Activated CD4-positive, alpha-beta memory T cell treated with anti-CD3 and anti-CD28 coated beads for 36 hours (primary cell): ENCODE measurements at places on chromosomes 3 and 15. TPM values are rescaled to one million over a fixed set of nuclear protein-coding genes. Genes with fewer than 3 reads are reported as not detected.

Gene ISLR2
- not detected for total RNA-seq

Gene UCN2
- not detected for total RNA-seq

Gene SLITRK3
- total RNA-seq, result not detected

Gene C2CD4B
- total RNA-seq, result 1.5 TPM

Gene CELF6
- total RNA-seq, result 0.19 TPM

Gene SH2D7
- not detected for total RNA-seq

Gene IL17RD
- 0.14 TPM for total RNA-seq

GRCh38 chr15:96181217-96181616 lies 149.3 kb upstream of the NR2F2 start:
- H3K36me3 ChIP-seq, result no peaks in the 10 kb centered on the region
- H3K27ac ChIP-seq, result no peak overlapping the region
- H3K4me1 ChIP-seq, result no peaks in the 10 kb centered on the region
- no peak for DNase-seq
- H3K27me3 ChIP-seq, result peaks cover 4% of the 10 kb centered on the region

DNA sequence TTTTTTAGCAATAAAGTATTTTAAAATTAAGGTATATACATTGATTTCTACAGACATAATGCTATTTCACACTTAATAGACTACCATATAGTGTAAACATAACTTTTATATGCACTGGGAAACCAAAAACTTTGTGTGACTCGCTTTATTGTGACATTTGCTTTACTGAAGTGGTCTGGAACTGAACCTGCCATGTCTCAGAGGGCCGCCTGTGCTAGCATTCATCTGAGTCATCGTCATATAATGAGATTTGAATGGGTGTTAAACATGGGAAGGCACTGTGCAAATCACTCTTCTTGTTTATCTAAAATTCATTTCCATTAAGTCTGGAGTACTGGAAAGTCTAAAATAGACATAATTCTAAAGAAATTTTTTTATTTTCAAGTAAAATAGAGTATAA lies 12.9 kb downstream of the EIF2AK4 start:
- H3K36me3 ChIP-seq, result peaks cover 39% of the 10 kb centered on the region
- peaks cover 3% of the 10 kb centered on the region for H3K4me1 ChIP-seq
- no peaks in the 10 kb centered on the region for H3K27me3 ChIP-seq
- DNase-seq, result no peak
- H3K4me3 ChIP-seq, result no peak overlapping the region
- no peak overlapping the region for H3K27ac ChIP-seq

DNA sequence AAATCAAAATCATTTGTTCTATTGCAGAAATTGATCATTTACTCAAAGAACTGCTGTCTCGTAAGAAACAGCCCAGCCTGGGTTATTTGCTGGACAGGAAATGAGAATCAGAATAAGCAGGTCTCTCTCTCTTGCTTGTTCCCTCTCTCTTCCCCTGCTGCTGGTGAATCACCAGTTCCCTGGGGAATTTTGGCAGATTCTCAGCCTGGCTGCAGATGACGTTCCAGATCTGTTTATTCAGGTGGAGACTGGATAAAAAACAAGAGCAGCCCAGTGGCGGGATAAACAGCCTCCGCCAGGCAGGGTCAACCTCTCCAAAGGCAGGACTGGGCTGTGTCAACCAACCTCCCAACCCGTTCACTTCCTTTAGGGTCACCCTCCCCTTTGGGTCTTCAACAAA lies 72.1 kb downstream of the LRIG1 start:
- H3K4me3 ChIP-seq, result no peak overlapping the region
- no peaks in the 10 kb centered on the region for H3K27me3 ChIP-seq
- peaks cover 57% of the 10 kb centered on the region for H3K4me1 ChIP-seq

- peaks cover 3% of the 10 kb centered on the region for H3K27me3 ChIP-seq
- H3K4me3 ChIP-seq, result no peak overlapping the region
- H3K36me3 ChIP-seq, result no peaks in the 10 kb centered on the region
- DNase-seq, result no peak
Observed at GRCh38 chr3:23747841-23748240, 57.9 kb upstream of the UBE2E1 start.

DNA sequence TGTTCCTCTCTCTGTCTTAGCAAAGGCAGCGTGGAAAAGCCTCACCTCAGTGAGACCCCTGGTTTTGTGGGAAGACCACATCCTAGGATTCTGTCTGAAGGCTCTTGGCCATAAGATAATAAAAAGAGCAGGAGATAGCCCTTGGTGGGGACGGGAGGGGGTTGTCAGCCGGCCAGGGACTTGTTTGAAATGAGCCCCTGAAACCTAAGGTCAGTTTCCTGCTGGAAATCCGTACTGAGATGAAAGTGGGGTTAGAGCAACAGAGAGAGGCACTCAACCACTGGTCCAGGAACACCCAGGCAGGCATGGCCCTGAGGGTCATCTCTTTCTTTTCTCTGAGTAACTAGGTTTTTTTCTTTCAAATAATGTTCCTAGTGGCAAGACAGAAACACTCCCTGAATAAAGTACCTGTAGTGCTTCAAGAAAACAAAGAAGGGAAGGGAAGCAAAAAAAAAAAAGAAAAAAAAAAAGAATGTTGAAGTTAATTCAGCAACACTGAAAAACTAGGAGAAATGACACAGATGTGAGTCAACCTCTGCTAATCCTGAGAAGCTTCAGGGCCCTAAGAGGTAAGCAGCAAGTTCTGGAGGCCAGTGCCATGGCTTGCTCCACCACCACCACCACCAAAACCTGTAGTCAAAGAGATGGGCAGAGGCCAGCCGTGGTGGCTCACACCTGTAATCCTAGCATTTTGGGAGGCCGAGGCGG lies 3.2 kb downstream of the ITGB5 start:
- no peaks in the 10 kb centered on the region for H3K36me3 ChIP-seq
- no peak overlapping the region for H3K4me3 ChIP-seq
- no peak for DNase-seq
- H3K4me1 ChIP-seq, result peaks cover 7% of the 10 kb centered on the region

DNA sequence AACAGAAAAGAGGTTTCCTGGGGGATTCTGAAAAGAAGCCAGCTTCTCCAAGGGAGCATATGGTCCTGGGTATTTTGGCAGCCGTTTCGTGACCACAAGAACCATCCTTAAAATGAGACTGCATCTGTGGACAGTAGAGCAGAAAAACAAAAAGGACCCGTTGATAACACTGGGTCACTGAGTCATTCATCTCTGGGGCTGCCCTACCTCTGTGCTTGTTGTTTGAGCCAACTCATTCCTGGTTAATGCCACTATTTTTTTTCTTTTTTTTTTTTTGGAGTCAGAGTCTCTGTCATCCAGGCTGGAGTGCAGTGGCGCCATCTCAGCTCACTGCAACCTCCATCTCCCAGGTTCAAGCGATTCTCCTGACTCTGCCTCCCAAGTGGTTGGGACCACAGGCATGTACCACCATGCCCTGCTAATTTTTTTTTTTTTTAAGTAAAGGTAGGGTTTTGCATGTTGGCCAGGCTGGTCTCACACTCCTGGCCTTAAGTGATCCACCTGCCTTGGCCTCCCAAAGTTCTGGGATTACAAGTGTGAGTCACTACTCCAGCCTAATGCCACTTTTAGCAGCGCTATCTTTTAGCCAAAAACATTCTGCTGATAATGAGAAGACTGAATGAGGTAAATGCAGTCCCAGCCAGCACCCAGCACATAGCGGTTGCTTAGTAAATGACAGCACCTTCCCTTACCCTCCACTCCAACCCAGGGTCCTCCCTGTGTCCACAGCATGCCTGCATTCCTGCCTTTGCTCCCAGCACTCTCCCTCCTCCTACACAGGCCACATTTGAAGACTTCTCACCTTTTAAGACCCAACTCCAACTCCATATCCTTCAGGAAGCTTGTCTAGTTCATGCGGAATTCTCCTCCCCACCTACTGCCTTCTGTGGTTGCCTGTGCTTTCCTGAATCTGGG lies 9.1 kb upstream of the ISL2 start:
- no peak for DNase-seq
- no peak overlapping the region for H3K4me3 ChIP-seq
- H3K27ac ChIP-seq, result no peak overlapping the region

GRCh38 chr3:54928046-54928770 lies at the start of gene LRTM1:
Gene LRTM1 (minus strand): TSS chr3:54928059. CDS start chr3:54927911, 148 bp downstream.
- H3K36me3 ChIP-seq, result no peaks in the 10 kb centered on the region
- H3K4me1 ChIP-seq, result no peaks in the 10 kb centered on the region
- H3K4me3 ChIP-seq, result no peak within 1 kb of the TSS
- no peak within 1 kb of the TSS for H3K27ac ChIP-seq
- no peak for DNase-seq

GRCh38 chr15:58521293-58521991 lies 89.7 kb downstream of the LIPC start:
- H3K36me3 ChIP-seq, result no peaks in the 10 kb centered on the region
- no peak overlapping the region for H3K4me3 ChIP-seq
- no peak for DNase-seq
- H3K27ac ChIP-seq, result no peak overlapping the region
- H3K4me1 ChIP-seq, result peaks cover 14% of the 10 kb centered on the region

GRCh38 chr3:140896997-140897396 lies 44.6 kb upstream of the SLC25A36 start:
- DNase-seq, result no peak
- no peaks in the 10 kb centered on the region for H3K4me1 ChIP-seq
- H3K36me3 ChIP-seq, result no peaks in the 10 kb centered on the region

DNA sequence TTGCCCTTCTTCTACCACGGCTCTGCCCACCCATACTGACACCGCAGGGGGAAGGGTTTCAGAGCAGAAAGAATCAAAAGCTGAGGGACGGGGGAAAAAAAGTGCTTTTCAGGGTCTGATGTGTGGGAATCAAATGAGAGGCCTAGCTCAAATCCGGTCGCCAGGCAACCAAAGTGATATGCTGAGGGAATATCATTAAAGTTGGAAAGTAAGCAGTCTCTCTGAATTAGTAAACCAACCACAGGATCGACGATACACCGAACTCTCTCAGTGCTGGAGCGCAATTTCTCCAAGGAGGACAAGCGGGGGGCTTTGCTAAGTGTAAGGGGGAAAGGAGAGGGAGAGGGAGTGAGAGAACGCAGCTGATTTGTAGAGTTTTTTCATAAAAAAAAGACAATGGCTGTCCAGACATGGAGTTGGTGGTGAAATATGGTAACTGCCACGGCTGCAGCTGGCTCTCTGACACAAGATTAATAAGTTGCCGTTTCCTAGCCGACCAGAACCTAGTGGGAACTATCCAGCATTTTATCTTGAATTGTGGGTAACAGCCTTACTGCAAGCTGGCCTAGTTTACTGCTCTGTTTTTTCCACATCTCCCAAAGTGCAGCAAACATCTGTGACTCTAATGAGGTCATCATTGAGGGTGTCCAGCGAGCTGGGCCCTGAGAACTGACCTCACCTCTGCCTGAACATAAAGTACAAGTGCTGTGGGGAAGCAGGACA lies 530.2 kb downstream of the SOX2 start:
- DNase-seq, result no peak
- H3K4me1 ChIP-seq, result no peaks in the 10 kb centered on the region
- no peaks in the 10 kb centered on the region for H3K36me3 ChIP-seq

DNA sequence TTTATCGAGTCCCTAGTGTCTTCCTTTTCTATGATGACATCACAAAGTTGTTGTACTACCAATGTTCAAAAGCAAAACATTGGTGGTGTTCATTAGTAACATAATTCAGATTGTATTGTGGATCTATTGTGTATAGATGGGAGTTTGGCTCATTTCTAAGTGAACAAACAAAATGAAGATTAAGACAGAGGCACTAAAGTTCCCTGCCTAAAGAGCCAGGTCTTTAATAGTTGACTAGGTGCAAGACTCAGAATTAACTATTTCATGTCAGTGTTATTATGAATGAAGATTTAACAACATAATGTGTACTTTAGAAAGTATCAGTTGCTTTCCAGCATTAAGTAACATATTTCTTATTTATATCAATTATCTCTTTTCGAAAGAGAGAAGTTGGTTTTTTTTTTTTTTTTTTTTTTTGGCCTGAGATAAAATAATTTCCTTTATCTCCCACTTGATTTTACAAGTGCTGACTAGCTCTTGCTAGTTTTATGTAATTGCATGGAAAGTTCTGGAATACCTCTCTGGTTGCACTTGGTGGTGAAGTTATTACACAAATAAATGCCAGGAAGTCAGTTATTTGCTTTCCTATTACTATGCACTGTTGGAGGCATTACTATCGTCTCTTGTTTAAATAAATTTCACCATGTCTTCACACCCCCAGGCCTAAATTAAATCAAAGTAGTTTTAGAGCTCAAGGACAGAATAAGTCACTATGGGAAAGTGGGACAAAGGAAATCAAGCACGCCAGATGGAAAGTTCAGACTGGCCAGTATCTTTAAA lies 48.7 kb downstream of the NAALADL2 start:
- no peak overlapping the region for H3K27ac ChIP-seq
- no peak overlapping the region for H3K4me3 ChIP-seq
- no peaks in the 10 kb centered on the region for H3K4me1 ChIP-seq
- no peaks in the 10 kb centered on the region for H3K36me3 ChIP-seq
- no peak for DNase-seq
- H3K27me3 ChIP-seq, result no peaks in the 10 kb centered on the region

DNA sequence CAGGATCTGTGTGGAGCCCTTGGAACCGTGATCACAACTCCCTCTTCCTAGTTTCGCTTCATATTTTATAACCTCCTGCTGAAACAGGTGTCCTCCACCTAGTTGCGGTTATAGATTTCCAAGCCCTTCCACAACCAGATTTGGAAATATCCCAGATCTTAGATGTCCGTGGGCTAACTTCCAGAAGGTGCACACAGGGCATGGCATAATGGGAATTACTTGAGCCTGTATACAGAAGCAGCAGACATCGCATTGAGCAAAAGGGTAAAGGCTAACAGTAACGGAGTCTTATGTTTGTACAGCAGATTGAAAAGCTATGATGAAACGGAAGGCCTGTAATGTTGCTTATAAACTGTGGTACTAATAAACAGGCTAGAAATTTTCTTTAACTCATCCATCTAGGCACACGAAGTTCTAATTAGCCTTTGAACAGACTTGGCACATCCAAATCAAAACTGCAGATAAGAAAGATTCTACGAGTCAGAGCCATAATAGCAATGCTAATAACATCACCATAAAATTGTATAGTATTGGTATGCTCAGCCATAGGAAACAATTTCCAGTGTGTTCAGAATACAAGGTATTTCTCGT lies 1.2 kb upstream of the USF3 start:
- no peak overlapping the region for H3K4me3 ChIP-seq
- H3K27me3 ChIP-seq, result no peaks in the 10 kb centered on the region
- H3K27ac ChIP-seq, result no peak overlapping the region
- H3K4me1 ChIP-seq, result peaks cover 20% of the 10 kb centered on the region
- no peaks in the 10 kb centered on the region for H3K36me3 ChIP-seq
- DNase-seq, result no peak
